ENCODE measurements at places on chromosomes 2 and 18. TPM values are rescaled to one million over a fixed set of nuclear protein-coding genes. Genes with fewer than 3 reads are reported as not detected.

Gene KIF3C
- 1.1 TPM for total RNA-seq

Gene TCF7L1
- 3.9 TPM for total RNA-seq

Gene HAAO
- total RNA-seq: 2.5 TPM

Gene CFAP65
- not detected for total RNA-seq

Gene SLC9A4
- total RNA-seq: not detected

Gene SLC4A5
- 0.24 TPM for total RNA-seq

Gene GLI2
- 0.27 TPM for total RNA-seq

Gene DAPL1
- not detected for total RNA-seq

Gene GBX2
- not detected for total RNA-seq

Gene GPR155
- total RNA-seq: 12.7 TPM

Gene SCYGR1
- total RNA-seq: not detected

Gene CERS6
- 16.3 TPM for total RNA-seq

Gene LINC00305
- total RNA-seq: not detected

GRCh38 chr18:37524498-37525261, 40.9 kb downstream of the CELF4 start:
- no peak for DNase-seq

GRCh38 chr2:234564699-234565098, 67.8 kb upstream of the ARL4C start:
- no peak for DNase-seq

DNA sequence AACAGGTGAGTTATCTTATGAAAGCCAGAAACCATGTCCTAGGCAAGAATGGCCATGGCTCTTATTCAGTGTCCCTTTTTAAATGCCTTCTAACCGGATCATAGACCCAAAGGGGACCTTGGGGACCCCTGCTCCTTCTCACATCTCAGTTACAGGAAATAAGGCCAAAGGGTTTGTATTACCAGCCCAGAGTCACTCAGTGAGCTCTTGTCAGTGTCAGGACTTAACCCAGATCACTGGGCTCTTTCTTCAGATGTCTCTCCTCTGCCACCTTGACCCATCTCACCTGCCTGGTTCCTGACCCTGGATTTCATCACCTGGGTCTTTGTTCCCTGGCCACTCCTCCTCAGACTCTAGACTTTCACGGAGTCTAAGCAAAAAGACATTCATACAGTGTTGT, 556.7 kb downstream of the CMPK2 start:
- no peak for DNase-seq

DNA sequence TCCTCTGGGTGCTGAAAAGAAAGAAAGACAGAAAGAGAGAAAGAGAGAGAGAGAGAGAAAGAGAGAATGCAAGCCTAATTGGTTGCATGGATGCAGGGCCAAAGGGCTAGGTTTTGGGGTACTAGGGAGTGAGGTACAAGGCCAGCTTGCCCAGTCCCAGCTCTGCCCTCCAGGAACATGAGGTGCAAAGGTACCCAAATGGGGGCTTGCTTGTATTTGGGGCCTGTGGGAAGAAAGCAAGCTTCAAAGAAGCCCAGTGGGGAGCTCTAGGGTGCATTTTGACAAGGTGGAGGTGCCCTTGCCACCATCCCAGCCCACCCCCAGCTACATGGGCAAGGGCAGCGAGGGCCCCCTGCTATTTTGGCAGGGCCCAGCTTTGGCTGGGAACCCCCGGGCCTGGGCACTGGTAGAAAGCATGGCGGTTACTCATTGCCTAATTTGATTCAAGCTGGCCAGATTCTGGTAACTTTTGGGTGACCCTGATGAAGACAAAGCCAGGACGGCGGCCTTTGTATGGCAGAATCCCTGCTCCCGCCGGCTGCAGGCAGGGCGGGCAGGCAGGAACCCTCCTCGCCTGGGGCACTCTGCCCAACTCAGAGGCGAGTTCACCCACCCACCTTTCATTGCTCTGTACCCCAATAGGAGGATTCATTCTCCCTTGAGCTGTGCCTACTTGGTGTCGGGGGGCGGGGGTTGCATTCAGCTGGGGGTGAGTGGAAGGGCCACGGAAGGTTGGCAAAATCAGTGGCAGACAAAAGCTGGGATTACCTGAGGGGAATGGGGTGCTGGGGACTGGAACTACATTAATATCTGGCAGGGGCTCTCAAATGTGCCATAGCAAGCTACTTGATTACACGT, 537 bp upstream of the HOXD4 start:
- DNase-seq: no peak

DNA sequence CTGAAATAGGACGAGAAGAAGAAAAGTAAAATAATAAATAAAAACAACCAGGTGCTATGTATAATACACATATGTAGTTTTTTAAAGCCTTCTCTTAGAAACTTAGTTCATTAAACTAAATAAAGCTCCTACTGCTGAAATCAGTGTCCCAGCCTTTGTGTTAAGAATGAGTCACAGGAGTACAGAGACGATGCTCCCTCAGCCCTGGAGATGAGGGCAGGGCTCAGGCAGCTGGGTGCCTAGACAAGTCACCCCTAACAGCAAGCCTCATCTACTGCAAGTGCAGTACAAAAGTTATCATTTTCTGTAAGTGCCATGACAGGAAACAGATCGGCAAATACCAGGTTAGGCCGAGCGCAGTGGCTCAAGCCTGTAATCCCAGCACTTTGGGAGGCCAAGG, 18.2 kb downstream of the KIDINS220 start:
- no peak for DNase-seq

DNA sequence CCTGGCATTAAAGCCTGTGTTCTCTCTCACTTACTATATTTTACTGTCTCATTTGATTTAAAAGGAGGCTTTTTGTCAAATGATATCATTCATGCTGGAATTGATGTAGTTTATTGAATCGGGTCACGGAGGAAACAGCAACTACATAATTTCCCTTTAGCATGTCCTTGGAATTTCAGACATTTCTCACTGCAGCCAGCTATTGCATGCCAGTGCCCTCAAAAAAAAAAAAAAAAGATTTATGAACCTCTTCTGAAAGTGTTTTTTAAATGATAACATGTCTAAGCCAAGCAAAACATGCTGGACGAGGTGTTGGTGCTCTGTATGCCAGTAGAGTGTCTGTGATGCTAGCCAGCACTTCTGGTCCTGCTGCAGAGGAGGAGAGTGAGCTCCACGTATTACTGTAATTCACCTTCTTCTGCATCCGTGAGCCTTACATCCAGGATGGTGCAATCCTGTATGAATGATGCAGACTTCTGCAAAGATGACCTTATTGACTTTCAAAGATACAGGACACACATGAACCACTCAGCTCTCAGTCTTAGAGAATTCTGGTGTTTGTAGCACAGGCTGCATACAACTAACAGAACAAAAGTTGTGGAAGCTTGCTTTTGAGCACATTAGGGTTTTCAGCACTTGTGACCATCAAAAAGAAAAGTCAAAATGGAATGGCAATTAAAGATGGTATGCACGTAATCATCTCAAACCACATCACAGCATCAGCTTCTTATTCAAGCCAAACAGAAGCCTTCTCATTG, 31.1 kb downstream of the UGP2 start:
- DNase-seq: no peak

DNA sequence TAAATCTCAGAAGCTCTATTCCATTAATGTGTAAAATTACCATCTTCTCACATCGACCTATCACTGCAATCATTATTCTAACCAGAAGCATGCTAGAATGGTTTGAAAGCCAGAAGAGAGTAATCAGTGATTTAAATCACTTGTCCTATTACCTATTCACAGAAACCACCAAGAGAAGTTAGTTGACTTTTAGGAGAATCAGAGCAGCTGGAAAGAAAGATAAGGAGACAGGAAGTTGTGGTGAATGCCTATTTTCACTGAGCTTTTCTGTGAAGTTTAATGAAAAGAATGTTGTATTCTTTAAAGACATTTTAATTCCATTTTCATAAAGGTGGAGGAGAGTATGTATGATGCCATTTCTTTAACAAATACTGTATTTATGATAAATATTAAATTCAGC, 352.6 kb upstream of the CRIM1 start:
- no peak for DNase-seq

DNA sequence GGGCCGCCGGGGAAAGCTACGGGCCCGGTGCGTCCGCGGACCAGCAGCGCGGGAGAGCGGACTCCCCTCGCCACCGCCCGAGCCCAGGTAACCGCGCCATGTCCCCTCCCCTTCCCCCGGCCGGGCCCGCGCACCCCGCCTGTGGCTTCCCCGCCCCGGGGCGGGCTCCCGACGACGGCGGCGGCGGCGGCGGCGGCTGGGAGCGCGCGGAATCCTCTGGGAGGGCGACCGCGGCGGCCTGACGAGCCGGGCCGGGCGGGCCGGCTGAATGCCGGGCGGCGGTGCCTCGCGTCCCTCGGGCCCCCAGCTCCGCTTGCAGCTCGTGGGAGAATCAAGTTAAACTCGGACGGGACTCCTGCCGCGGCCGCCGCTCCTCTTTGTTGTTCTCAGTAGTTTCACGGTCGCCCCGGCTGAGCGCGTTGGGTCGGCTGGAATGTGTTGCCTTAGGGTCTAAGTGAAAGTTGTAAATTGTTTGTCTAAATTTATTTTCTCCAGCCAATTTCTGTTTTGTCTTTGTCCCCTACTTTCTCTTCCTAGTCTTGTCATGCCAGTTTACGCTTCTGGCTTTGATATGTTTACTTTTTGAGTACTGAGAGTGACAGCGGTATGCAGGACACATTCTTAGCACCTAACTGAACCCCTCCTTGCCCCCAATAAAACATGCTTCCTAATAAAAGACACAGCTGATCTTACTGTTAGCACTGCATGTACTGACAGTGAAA, 685 bp downstream of the SMAD4 start:
- peak; percentile 67 for DNase-seq

GRCh38 chr2:201952187-201952586, 81.5 kb upstream of the FZD7 start:
- no peak for DNase-seq

- DNase-seq: no peak
Observed at GRCh38 chr2:123451542-123451941, 573.5 kb upstream of the CNTNAP5 start.

GRCh38 chr2:232372231-232373208, 6.0 kb upstream of the ALPP start:
- DNase-seq: no peak

GRCh38 chr18:12491611-12492435, 84.1 kb downstream of the PRELID3A start:
- DNase-seq: no peak

- DNase-seq: no peak
Observed at GRCh38 chr18:6382963-6383362, 31.7 kb downstream of the L3MBTL4 start.

DNA sequence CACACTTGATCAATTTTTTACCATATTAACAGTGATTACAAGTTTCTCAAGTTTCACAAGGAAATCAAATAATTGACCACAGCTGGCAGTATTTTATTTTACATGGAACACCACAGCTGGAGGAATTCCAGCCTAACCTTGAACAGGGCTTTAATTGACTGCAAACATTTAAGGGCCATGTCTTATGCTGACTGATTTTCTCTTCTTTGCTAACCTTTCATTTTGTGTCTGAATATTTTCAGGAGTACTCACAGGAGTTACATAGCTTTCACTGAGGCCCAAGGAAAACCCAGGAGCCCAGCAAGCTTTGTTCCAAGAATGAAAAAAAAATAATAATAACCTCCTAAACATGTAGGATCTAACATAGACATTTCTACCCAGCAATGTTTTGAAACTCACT, 49.6 kb downstream of the FRZB start:
- no peak for DNase-seq

GRCh38 chr2:82055846-82056245, 1751.3 kb upstream of the LRRTM1 start:
- no peak for DNase-seq

- no peak for DNase-seq
Observed at GRCh38 chr2:181143790-181144300, 163.4 kb downstream of the UBE2E3 start.

Measured in gastrocnemius medialis (tissue), 4 donors.